ENCODE measurements at places on chromosomes 3 and 15. TPM values are rescaled to one million over a fixed set of nuclear protein-coding genes. Genes with fewer than 3 reads are reported as not detected.

The LEKR1 gene
- total RNA-seq: 0.81 TPM

GRCh38 chr3:189911001-189911400 lies 209.7 kb downstream of the P3H2 start:
- no peaks in the 10 kb centered on the region for H3K36me3 ChIP-seq
- DNase-seq: no peak
- H3K27me3 ChIP-seq: no peaks in the 10 kb centered on the region
- no peak overlapping the region for H3K27ac ChIP-seq
- H3K4me1 ChIP-seq: no peaks in the 10 kb centered on the region

DNA sequence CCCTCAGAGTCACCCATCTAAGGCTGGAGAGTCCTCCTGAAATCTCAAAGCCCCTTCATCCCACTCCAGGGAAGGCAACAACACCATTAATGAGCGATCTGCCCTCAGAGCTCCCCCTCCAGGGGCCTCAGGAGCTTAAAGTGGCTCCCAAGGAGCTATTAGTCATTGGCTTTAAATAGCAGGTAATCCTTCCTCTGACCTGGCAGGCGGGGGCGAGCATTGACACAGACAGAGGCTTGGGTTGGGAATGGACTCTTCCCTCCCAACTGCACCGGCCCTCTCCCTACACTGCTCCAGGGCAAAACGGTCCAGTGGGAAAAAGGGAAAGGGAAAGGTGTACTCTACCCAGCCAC lies 1.4 kb downstream of the MFGE8 start:
- no peak for DNase-seq
- peaks cover 19% of the 10 kb centered on the region for H3K4me1 ChIP-seq
- H3K4me3 ChIP-seq: peak overlapping the region; percentile 89
- no peak overlapping the region for H3K27ac ChIP-seq

- no peaks in the 10 kb centered on the region for H3K4me1 ChIP-seq
- no peak overlapping the region for H3K4me3 ChIP-seq
- no peaks in the 10 kb centered on the region for H3K36me3 ChIP-seq
- H3K27me3 ChIP-seq: peaks cover 44% of the 10 kb centered on the region
- no peak overlapping the region for H3K27ac ChIP-seq
Observed at GRCh38 chr15:96002890-96003859, 327.3 kb upstream of the NR2F2 start.

- no peaks in the 10 kb centered on the region for H3K27me3 ChIP-seq
- no peaks in the 10 kb centered on the region for H3K36me3 ChIP-seq
- H3K4me3 ChIP-seq: no peak overlapping the region
- no peak overlapping the region for H3K27ac ChIP-seq
Observed at GRCh38 chr3:86708893-86709292, 282.1 kb downstream of the VGLL3 start.

GRCh38 chr3:175865724-175866123 lies 1006.6 kb downstream of the NAALADL2 start:
- H3K27me3 ChIP-seq: no peaks in the 10 kb centered on the region
- H3K4me3 ChIP-seq: no peak overlapping the region
- no peaks in the 10 kb centered on the region for H3K4me1 ChIP-seq

The KIAA1143 gene
- 39.8 TPM for total RNA-seq

GRCh38 chr3:181326637-181327223 lies 337.2 kb upstream of the DNAJC19 start:
- no peaks in the 10 kb centered on the region for H3K36me3 ChIP-seq
- H3K27ac ChIP-seq: no peak overlapping the region
- peak; percentile 21 for DNase-seq
- H3K27me3 ChIP-seq: no peaks in the 10 kb centered on the region

DNA sequence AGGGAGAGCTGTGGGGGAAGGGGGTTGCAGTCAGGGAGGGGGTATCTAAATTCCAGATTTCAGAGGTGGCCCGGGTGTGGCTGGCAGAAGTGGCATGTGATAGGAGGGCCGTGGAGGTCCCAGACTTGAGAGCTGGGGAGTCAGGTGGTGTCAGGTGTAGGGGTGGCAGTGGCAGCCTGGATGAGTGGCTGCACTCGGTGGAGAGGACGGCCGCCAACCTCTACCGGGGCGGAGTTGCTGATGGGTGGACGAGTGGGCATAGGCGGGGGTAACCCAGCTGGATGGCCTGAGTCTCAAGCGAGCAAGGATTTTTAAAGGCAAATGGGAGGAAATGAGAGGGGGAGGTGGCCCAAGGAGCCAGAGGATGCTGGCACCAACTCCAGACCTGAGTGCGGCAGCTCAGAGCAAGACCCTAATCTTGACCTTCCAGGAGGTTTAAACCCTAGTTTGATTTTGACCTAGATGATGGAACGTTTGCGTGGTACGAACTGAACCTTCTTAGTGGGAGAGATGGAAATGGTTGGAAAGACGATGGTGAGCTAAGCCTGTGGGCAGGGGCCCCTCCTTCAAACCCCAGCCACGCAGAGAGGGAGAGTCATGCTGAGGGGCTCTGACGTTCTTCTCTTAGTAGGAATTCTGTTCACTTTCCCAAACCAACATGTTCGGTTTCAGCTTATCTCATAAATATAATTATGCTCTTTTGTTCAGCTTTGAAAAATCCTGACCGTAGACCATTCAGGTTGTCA lies 8.0 kb downstream of the TRAK1 start:
- H3K36me3 ChIP-seq: peaks cover 4% of the 10 kb centered on the region
- peaks cover 13% of the 10 kb centered on the region for H3K4me1 ChIP-seq
- H3K27ac ChIP-seq: no peak overlapping the region
- no peak overlapping the region for H3K4me3 ChIP-seq

DNA sequence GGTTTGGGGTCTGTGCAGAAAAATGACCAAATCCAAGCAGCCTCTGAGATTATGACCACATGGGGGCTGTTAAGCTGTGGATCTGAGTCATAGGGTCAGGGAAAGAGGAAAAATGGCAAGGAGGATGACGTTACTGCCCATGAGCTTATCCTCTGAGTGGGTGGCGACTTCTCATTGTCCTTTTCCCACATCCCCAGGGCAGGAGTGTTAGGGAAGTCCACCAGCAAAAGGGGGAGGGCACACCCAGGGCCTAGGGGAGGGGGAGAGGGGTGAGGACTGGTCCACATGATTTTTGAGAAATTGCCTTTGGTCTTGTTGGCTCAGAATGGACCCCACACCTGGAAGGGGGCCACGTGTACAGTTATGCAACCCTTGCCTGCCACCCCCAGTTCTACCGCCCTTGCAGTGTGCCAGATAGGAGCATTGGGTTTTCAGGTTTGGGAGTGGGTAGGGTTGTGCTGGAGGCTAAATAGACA lies 2.6 kb downstream of the CD276 start:
- H3K27ac ChIP-seq: no peak overlapping the region
- H3K36me3 ChIP-seq: no peaks in the 10 kb centered on the region
- no peak for DNase-seq
- peaks cover 11% of the 10 kb centered on the region for H3K4me1 ChIP-seq
- H3K27me3 ChIP-seq: peaks cover 57% of the 10 kb centered on the region

The ATG3 gene
- 74.6 TPM for total RNA-seq

The SST gene
- total RNA-seq: not detected

GRCh38 chr3:61562721-61563312 lies 1.4 kb downstream of the PTPRG start:
- peaks cover 65% of the 10 kb centered on the region for H3K27me3 ChIP-seq

The EDEM1 gene
- total RNA-seq: 81.7 TPM

The TP53BP1 gene
- 24.3 TPM for total RNA-seq

The TRH gene
- total RNA-seq: not detected

DNA sequence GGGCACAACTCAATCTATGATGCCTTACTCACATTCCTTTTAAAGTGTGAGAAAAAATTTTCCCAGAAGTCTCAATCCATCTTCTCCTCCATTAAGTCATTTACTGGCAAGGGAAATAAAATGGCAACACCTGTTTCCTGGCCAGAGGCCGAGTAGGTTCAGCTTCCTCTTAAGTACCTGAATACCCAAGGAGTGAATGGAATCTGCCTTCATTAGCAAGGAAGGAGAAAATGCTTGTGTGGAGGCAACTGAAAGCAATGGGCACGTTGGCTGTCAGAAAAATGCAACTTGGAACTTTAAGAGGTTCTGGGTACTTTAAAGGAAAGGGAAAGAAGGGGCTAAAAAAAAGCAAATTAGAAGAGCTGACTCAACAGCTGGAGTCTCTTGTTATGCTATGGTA lies 423.6 kb upstream of the ARL6 start:
- no peaks in the 10 kb centered on the region for H3K27me3 ChIP-seq
- no peak overlapping the region for H3K27ac ChIP-seq
- H3K4me3 ChIP-seq: no peak overlapping the region
- H3K4me1 ChIP-seq: no peaks in the 10 kb centered on the region
- DNase-seq: no peak
- no peaks in the 10 kb centered on the region for H3K36me3 ChIP-seq

The APBA2 gene
- 29.5 TPM for total RNA-seq

GRCh38 chr15:28897861-28898585 lies 12.2 kb downstream of the APBA2 start:
- peaks cover 15% of the 10 kb centered on the region for H3K4me1 ChIP-seq
- no peak for DNase-seq
- H3K27me3 ChIP-seq: no peaks in the 10 kb centered on the region
- H3K36me3 ChIP-seq: no peaks in the 10 kb centered on the region

GRCh38 chr3:42780892-42781700 lies 8.0 kb upstream of the CCDC13 start:
- peak; percentile 63 for DNase-seq
- no peak overlapping the region for H3K4me3 ChIP-seq
- H3K4me1 ChIP-seq: no peaks in the 10 kb centered on the region
- H3K27ac ChIP-seq: no peak overlapping the region
- H3K27me3 ChIP-seq: no peaks in the 10 kb centered on the region

GRCh38 chr3:59946401-59946800 lies 896.6 kb upstream of the CFAP20DC start:
- no peak overlapping the region for H3K27ac ChIP-seq
- no peak overlapping the region for H3K4me3 ChIP-seq
- no peak for DNase-seq
- peaks cover under 1% of the 10 kb centered on the region for H3K4me1 ChIP-seq

DNA sequence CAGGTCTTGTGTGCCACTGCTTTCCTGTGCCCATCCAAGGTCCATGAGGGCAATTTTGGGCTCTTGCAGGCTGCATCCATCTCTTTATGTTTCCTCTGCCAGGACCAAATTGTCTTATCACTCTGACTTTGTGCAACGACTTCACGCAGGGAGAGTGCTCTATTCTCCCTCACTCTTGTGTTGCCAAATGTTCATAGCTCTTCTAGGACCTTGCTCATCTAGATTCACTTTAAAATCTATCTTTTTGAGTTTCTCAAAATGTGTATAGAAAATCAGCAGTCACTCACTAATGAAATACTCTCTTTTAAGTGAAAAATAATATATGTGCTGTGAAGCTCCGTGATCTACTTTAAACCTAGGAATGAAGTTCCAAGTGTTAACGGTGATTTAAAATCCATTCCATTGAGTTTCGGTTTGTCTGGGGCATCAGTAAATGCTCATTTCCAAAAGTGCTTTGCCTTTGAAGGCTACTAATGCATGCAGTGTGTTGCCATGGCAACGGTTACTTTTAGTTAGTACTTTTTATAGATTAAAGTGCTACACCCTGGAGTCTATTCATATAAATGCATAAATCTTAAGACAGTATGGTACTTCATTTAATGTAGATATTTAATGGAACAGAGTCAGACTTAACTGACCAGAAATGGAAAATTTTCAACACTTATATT lies 46.6 kb upstream of the GOLGA8J start:
- no peaks in the 10 kb centered on the region for H3K36me3 ChIP-seq
- no peak overlapping the region for H3K27ac ChIP-seq
- no peak for DNase-seq
- H3K4me3 ChIP-seq: no peak overlapping the region
- H3K4me1 ChIP-seq: no peaks in the 10 kb centered on the region

The SNURF gene
- 6.2 TPM for total RNA-seq

DNA sequence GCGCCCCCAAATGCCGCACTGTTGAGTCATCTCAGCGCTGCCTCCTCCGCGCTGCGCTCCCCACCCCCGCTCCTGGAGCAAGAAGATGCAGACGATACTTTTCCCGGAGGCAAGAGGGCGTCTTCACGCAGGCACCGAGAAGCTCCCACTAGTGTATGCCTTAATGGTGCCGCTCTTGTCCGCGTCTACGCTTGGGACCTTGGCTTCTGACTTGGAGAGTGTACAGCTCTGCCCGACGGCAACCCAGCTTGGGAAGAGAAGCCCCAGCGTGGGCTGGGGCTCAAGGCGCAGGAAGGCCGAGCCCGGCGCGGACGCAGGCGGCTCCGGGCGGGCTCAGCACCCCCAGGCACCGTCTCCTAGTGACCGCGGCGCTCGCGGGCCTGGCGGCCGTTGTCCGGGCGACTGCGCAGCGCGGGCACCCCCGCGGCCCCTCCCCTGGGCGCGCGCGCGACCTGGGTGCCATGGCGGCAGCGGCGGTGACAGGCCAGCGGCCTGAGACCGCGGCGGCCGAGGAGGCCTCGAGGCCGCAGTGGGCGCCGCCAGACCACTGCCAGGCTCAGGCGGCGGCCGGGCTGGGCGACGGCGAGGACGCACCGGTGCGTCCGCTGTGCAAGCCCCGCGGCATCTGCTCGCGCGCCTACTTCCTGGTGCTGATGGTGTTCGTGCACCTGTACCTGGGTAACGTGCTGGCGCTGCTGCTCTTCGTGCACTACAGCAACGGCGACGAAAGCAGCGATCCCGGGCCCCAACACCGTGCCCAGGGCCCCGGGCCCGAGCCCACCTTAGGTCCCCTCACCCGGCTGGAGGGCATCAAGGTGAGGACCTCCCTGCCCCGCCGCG lies at the start of gene P4HTM:
Gene P4HTM, plus strand, starts transcription at position 446 of the 840 bp plus-strand sequence. Its CDS starts 16 bp downstream, at position 462.
- H3K27me3 ChIP-seq: no peaks in the 10 kb centered on the region
- peaks cover 54% of the 10 kb centered on the region for H3K4me1 ChIP-seq
- peaks cover 22% of the 10 kb centered on the region for H3K36me3 ChIP-seq
- H3K4me3 ChIP-seq: peak within 1 kb of the TSS; percentile 91
- peak; percentile 86 for DNase-seq
- peak within 1 kb of the TSS; percentile 93 for H3K27ac ChIP-seq

The DPPA4 gene
- not detected for total RNA-seq

DNA sequence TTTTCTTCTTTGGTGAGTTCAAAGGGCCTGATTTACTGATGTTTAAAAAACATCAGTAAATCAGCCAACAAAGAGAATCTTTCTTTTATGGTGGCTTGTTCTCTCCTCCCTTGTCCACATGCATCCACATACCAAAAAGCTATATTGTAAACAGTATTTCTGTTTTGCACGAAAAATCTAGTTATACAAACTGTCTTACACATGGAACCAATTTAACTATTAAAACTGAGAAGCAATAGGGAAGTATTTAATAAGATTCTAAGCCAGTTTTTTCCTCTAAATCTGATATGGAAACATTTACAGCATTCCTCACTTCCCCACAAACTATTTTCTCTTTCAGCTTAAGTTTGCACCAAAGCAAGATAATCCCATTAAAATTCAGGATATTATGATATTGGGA lies 110.8 kb upstream of the ICE2 start:
- peaks cover 73% of the 10 kb centered on the region for H3K4me1 ChIP-seq
- H3K36me3 ChIP-seq: peaks cover 22% of the 10 kb centered on the region
- DNase-seq: no peak
- peak overlapping the region; percentile 82 for H3K4me3 ChIP-seq
- no peaks in the 10 kb centered on the region for H3K27me3 ChIP-seq
- H3K27ac ChIP-seq: peak overlapping the region; percentile 86

The SLC38A3 gene
- not detected for total RNA-seq

The LIPC gene
- total RNA-seq: 4.4 TPM

- no peak for DNase-seq
- H3K27ac ChIP-seq: no peak overlapping the region
- no peaks in the 10 kb centered on the region for H3K36me3 ChIP-seq
- H3K4me3 ChIP-seq: no peak overlapping the region
- no peaks in the 10 kb centered on the region for H3K4me1 ChIP-seq
Observed at GRCh38 chr3:173135059-173135458, 6.0 kb downstream of the SPATA16 start.

GRCh38 chr3:85721409-85722145 lies 762.8 kb downstream of the CADM2 start:
- H3K27me3 ChIP-seq: no peaks in the 10 kb centered on the region
- no peaks in the 10 kb centered on the region for H3K4me1 ChIP-seq
- no peak for DNase-seq
- no peak overlapping the region for H3K27ac ChIP-seq
